ENCODE measurements at places on chromosomes 13 and 19.

DNA sequence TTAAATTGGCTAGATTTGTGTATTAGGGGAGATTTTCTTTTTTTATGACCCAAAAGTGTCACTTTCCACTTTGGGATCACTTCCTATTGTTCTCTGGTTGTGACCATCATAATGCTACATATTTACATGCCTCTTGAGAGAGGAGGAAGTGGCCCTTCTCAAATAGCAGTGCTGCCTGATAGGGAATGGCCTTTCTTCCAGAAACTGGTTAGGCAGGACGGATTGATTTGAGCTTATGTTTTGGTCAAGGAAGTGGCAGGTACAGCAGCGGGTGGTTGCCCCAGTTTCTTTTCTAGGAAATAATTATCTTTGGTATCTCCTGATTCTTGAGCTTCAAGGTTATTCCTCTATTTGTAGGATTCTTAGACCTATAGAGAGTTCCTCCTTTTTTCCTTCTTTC lies 21.9 kb upstream of the WTIP start:
- DNase-seq: no peak

DNA sequence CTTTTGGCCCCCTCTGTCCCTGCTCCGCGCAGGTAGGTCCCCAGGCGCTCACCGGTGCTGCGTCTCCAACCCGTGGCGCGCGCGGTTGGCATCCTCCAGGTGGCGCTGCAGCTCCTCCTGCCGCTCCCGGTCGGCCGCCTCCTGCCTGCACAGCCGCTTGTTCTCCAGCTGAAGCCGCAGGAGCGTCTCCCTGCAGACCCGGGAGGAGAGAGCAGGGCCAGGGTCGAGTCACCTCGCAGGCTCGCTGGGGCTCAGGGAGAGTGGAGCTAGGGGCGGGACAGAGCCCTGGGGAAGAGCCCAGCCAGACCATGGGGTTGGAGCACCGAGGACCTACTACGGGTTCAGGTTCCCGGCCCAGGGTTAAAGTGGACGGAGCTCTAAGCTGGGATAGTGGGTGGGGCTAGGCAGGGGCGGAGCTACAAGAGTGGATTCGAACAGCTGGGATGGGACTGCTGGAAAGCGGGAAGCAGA lies 9.3 kb downstream of the HOOK2 start:
- peak; percentile 77 for DNase-seq

- no peak for DNase-seq
Observed at GRCh38 chr19:2431318-2432055, 4.1 kb upstream of the TIMM13 start.

DNA sequence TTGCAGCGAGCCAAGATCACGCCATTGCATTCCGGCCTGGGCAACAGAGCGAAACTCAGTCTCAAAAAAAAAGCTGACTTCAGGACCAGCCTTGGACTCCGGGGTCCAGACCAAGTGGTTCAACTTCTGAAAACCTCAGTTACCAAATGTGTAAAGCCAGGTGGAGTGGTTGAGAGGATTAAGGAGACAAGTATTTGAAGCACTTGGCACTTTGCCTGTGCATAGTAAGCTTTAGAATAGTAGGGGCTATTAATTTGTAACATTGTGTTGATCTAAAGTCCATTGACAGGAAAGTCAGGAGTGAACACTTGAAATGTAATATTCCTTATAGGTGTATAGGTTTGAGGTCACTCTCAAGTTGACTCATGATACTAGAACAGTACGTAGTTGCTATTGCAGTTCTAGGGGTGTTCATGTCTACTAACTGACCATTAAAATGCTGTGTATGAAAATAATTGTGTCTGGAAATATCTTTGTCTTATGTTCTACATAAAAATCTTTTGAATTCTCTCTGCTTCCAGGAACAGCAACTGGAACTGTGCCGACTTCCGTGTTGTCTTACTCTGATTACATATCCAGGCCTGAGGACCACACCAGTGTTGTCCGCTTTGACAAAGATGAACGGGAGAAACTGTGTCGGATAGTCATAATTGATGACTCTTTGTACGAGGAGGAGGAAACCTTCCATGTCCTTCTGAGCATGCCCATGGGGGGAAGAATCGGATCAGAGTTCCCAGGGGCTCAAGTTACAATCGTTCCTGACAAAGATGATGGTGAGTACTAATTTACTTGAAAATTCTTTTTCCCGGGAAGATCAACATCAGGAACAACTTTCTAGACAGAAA lies 97.4 kb downstream of the FREM2 start:
- DNase-seq: no peak

DNA sequence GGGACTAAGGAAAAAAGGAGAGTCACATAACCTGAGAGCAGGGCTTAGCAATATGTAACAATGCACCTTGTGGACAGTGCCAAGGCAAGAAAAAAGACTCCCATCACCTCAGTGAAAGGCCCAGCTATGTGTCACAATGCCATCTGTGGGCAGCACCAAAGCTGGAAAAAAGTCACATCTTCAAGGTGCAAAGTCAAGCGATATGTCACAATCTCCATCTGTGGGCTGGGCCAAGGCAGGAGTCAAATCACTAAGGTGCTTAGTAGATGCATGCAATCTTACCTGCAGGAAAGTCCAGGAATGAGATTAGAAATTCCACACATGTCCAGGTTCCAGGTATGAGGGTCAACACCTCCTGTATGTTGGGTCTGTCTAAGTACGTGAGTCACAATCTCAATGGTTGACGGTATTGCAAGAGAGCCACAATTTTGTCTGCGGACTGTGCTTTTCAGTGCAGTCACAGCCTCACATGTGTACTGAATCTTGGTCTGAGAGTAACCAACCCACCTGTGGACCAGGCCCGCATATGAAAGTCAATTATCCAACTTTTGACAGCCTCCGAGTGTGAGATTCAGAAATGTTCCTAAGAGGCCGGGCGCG lies 14.8 kb upstream of the ZNF43 start:
- no peak for DNase-seq

DNA sequence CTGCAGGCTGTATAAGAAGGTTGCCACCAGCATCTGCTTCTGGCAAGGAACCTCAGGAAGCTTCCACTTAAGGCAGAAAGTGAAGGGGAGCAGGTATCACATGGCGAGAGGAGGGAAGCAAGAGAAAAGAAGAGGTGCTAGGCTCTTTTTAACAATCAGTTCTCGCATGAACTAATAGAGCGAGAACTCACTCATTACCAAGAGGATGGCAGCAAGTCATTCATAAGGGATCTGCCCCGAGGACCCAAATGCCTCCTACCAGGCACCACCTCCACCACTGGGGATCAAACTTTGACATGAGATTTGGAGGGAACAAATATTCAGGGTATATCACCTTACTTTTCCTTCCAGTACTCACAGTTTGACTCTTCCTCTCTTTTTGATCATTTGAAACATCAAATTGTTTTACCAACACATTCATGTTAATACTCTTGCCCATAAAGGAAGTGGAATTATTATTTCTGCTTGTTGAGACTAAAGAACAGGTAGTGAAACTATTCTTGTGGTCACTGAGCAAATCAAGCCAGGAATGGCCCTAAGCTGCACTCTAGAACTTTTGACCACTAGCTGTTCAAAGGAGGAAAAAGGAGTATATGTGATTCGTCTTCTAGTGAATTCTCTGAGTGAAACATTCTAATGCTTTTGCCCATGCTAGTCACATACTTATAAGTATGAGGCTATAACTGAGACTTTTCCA lies 45.0 kb downstream of the LACC1 start:
- DNase-seq: no peak

- DNase-seq: no peak
Observed at GRCh38 chr13:50200988-50201387, 185.7 kb downstream of the KCNRG start.

- DNase-seq: no peak
Observed at GRCh38 chr13:109281017-109281902, 505.1 kb downstream of the IRS2 start.

- peak; percentile 31 for DNase-seq
Observed at GRCh38 chr19:31678421-31678820, 329.2 kb upstream of the TSHZ3 start.

DNA sequence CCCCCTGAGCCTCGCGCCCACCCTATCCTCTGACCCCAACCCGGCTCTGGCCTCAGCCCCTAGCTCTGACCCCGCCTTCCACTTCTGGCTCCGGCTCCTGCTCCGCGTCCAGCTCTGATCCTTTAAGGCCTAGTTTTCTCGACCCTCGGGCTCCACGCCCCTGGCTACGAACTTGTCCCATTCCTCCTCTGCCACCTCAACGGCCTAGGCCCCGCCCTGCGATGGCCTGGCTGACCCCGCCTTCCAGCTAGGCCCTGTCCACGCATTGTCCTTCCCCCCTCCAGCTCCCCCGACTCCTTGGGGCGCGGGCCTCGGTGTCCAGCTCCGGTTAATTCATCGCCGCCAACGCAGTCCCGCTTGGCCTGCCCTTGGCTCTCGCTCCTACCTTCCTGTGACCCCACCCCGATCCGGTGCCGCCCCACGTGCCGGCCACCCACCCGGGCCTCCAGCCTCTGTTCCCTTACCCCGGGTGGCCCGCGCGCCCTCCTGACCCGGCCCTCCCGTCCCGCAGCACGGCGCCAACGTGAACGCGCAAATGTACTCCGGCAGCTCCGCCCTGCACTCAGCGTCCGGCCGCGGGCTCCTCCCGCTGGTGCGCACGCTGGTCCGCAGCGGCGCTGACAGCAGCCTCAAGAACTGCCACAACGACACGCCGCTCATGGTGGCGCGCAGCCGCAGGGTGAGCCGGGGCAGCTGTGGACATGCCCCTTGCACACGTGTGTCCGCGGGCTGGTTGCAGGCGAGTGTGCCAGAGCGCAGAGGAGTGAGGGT lies 9.4 kb downstream of the BCL3 start:
- no peak for DNase-seq

DNA sequence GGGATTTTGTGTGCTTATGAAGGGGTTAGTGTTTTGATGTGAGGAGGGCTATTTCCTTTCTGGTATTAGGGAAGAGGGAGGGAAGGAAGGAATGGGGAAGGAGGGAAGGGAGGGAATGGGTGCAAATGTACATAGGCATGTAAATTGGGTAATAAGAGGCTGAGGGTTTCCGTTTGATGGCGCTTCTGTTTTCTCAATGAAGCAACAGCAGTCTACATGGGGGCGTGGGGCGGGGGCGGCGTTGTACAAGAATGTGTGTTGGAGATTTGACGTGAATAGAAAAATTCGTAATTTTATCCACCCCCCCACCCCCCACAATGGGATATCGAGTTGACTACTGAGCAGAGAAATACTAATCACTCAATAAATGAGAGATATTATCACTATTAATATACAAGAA lies 52.5 kb downstream of the PDS5B start:
- no peak for DNase-seq

GRCh38 chr13:69600811-69601210 lies 506.8 kb upstream of the ATXN8OS start:
- DNase-seq: no peak

DNA sequence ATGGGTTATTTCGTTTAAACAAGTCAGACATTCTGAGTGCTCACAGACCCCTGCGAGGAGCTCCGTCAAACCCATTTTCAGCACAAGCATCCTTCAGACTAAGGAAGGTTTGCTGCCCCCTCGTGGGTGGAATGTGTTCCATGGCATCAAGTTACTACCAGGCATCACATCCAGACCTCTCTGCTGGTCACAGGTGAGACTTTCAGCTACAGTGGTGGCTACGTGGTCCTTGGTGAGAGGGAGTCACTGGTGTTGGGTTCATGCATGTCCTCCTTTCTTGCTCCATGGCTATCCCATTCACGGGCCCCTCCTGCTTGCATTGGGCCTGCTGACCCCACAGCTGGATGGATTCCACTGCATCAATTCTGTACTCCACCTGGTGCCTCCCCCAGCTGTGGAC lies 9.1 kb upstream of the LILRB5 start:
- peak; percentile 55 for DNase-seq

DNA sequence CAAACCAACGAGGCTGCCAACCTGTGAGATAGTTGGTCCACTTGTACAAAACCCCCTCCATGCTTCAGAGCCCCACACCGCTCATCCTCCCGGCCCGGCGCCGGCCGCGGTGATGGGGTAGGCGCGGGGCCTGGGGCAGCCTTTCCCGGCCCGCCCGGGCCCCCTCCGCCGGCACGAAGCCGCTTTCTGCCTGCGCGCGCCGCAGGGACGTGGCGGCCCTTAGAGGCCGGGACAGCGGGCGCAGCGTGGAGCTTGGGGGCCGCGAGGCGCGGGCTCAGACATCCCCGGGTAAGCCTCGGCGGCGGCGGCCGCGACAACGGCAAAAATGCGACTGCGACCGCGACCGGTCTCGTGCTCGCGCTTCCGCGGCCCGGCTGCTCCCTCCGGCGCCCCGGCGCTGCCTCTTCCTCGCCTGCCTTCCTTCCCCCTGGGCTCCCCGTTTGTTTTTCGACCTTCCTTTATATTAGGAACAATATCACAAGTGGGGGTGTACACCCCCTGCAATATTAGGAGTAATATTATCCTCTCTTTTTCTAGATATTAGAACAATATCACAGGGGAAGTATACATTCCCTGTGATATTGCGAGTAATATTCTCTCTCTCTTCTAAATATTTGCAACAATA lies 53.9 kb upstream of the CEACAM21 start:
- DNase-seq: no peak

DNA sequence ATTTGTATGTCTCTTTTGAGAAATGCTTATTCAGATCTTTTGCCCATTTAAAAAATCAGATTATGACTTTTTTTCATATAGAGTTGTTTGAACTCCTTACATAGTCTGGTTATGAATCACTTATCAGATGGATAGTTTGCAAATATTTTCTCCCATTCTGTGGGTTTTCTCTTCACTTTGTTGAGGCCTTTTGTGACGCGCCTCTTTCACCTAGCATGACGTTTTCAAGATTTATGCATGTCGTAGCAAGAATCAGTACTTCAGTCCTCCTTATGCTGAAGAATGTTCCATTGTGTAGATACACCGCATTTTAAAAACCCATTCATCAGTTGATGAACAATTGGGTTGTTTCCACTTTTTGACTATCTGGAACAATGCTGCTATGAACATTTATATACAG lies 13.4 kb downstream of the PABPC3 start:
- no peak for DNase-seq

DNA sequence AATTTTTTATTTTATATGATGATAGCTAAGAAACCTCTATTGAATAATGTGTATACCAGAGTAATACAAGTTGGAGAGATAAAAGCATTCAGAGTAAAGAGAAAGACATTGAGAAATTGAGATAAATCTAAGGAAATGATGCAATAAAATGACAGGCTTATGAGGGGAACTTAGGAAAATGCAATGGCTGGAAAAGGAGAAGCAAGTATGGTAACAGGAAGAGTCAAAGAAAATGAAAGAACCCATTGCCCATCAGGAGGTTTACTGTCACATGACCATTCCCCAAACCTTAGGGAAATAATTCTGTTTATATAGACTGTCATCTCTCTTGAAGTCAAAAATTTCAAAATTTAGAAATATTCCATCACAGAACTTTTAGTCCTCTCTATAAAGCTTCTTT lies 808.0 kb upstream of the PRR20A start:
- no peak for DNase-seq
